Umbilical cord (tissue), 2 donors: ENCODE measurements at places on chromosomes 13 and 19. TPM values are rescaled to one million over a fixed set of nuclear protein-coding genes. Genes with fewer than 3 reads are reported as not detected.

DNA sequence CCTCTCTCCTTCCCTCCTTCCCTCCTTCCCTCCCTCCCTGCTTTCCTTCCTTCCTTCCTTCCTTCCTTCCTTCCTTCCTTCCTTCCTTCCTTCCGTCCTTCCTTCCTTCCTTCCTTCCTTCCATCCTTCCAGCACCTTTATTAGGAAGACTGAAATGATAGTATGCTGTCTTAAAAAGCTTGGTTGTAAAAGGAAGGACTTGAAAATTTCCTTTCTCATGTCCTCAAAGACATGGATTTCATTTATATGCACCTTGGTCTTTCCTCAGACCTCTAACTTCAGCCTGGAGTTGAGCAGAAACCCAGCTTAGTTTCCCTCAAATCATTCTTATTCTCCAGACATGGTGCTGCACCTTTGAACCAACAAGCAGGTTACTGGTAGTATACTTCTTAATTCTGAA lies 141.7 kb downstream of the GPC6 start:
- DNase-seq: no peak

DNA sequence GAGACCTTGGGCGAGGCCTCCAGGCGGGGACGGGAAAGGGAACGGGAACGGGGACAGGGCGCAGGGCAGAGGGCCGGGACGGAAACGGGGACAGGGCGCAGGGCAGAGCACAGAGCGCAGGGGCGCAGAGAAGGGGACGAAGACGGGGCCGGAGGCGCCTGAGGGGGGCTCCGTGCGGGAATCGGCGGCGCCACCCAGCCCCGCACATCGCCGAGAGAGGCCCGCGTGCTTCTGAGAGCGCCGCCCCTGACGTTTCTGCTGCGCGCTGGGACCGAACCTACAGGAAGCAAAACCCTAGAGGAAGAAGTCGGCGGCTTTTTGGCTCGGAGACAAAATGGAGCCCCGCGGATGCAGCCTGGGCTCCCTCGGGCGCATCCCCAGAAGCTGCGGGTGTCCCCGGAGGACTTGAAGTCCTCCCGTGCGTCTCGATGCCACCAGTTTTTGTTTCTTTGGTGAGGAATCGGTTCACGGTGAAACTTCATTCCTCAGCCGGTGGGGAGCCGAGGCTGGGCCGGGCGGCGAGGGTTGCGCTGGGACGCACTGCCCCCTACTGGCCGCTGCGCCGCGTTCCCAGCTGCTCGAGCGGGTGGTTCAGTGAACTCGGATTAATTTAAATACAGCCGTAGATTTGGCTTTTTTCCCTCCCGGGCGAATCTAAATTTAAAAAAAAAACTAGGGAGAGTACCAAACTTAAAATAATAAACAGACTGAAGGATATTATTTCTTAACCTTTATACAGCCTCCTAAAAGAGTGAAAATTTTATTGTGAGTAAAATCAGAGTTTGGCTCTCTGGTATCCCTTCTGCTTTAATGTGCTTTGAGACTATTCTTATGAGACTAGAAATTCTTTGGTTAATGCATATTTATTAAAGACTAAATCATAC lies 350.0 kb upstream of the ARGLU1 start:
- DNase-seq: peak; percentile 87

DNA sequence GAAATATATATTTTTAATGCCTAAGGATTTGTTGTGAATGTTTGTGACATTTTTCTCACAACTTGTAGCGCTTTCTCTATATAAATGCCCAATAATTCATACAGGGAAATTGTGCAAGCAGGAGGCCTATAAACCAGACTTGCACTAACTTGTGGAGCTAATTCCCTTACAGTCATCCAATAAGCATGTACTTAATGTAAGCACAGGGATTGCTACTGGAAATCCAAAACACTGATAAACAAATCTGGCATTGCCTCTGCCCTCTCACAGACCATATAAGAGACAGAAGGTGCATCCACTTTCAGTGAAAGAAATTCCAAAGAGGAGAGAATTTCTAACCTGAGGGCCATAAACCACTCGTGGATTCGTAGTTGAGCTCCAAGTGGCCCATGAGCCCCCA lies 518.8 kb downstream of the MYO16 start:
- peak; percentile 48 for DNase-seq

DNA sequence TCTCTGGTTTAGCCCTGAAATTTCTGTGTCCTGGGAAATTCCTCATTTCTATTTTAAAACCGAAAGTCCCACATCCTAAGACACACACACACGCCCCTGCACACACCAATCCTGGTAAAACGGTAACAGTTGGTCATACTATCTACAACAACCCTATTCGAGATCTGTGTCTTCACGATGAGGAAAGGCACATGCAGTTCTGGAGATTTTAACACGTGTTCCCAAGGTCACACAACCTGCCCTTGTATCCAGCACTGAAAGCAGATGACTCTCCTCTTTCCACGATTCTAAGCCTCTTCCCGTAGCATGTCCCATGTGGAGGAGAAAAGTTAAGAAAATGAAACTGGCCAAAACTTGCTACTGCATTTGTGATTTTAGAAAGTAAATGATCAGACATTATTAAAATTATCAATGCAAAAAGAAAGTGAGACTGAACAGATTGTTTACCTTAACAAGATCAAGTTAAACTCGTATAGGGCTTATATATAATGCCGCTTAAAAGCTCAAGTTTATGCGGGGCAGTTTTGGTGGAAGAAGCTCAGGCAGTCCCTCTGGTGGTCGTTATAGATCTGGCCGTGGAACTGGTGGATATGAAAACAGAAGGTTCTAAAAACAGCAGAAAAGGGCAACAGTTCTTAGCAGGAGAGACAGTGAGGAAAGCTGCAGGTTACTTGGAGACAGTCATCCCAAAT lies 32.7 kb downstream of the VSTM1 start:
- DNase-seq: no peak

VSIG10L gene
- total RNA-seq: 1.2 TPM
